Esophagus muscularis mucosa (tissue), 4 donors: ENCODE measurements at places on chromosomes 3 and 15. TPM values are rescaled to one million over a fixed set of nuclear protein-coding genes. Genes with fewer than 3 reads are reported as not detected.

DNA sequence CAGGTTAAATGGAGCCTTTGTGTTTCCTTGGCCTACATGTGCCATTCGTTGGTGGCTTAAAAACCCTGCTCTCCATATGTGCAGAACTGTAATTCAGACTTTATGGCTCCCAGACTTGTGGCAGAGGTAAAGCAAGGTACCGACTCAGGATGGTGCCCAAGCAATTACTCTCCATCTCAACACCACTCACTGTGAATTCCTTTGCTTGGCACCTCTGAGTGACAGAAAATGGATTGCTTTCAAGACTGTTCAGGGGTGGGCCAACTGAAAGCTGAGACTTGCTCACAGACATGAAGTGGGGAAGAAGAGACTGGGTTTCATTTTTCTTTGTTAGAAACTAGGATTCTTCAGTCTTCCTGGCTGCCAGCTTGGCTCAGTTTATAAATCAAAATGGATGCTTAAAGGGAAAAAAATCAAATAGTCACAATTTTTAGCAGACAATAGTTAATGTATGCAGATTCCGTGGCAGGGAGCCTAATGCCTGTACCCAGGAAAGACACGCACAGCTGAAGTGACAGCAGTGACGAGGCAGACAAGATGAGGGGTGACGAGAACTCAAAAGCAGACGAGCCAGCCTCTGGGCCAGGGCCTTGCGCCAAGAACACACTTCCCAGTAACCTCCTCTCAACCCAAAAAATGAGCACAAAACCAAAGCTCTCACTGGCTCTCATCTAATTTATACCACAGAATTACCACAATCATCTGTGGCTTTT lies 207.9 kb upstream of the SLC2A2 start:
- DNase-seq = no peak

DNA sequence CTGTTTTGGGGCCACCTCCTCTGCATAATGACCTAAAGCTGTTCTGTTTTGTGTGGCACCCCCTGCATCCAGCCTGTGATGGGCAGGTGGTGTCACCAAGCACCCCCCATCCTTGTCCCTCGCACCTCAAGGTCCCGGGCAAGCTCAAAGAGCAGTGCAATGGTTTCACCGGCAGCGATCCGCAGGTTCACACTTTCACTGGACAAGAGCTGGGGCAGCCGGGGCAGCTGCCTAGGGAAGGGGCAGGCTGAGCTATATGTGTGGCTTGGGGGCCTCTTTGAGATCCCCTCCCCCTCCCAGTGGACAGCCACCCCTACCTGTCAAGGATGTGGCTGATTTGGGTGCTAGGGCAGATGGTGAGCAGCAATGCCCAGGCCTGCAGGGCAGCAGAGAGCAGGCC lies 3.1 kb downstream of the IFRD2 start:
- DNase-seq = no peak

- no peak for DNase-seq
Observed at GRCh38 chr3:112128843-112129727, 4.0 kb downstream of the GCSAM start.

DNA sequence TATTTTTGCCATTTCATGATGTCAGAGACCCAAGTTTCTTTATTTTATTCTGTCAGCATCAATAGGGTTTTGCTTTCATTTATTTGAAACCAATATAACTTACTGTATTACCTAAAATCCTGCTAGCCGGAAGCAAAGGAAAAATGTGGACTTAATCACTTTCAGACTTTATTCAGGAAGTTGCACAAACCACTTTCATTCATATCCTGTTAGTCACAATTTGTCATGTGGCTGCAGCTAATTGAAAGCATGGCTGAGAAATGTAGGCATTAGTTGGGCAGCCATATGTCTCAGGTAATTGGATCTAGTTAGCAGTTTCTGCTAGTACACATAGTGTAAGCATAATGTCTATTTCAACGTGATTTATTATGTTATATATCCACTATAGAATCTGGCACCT lies 462.3 kb upstream of the SGO1 start:
- no peak for DNase-seq

The CLDN16 gene
- total RNA-seq = not detected

The FSIP1 gene
- total RNA-seq = 0.83 TPM
